Stimulated activated CD8-positive, alpha-beta memory T cell treated with anti-CD3 and anti-CD28 coated beads, Interleukin-4, amount 100 ng/mL, for 4 hours (primary cell): ENCODE measurements at places on chromosomes 12 and 14.

DNA sequence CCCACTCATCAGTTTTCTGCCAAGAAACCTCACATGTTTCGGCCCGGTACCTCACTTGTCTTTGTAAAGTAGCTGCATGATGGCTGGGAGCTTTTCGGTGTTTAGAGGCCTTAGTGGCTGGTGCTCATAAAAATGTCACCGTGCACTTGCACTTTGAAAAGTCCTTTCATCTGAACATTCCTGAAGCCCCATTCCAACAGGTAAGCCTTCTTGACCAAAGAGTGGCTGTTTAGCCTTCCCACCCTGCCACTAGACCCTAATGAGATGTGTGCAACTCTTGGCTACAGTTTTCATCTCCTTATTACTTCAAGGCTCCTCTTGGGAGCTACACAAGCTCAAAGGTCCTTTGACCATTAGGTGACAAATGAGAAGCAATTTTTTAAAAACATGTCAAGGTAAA is 135.2 kb downstream of the HMGA2 start:
- DNase-seq: no peak

DNA sequence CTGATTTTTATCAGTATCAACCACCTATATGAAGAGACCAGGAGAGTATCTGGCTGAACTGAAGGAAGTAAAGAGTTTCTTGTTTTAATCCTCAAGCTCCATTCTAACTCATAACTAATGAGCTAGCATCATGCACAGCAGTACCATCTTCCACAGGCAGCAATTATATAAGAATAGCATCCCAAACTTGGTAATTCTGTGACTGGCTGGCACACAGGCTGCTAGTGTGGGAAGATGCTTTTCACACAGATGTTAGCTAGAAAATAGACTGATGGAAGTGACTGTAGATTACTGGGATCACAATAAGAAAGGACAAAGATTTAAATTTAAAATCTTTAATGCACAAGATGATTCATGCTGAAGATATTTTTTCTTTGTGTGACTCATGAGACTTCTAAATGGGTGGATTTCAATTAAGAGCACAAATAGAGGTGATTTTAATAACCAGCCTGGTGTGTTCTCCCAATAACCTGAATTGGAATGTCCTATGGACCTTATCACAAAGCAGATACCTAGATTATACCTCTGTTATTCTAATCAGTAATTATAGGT is 417.7 kb upstream of the ATXN7L3B start:
- no peak for DNase-seq

DNA sequence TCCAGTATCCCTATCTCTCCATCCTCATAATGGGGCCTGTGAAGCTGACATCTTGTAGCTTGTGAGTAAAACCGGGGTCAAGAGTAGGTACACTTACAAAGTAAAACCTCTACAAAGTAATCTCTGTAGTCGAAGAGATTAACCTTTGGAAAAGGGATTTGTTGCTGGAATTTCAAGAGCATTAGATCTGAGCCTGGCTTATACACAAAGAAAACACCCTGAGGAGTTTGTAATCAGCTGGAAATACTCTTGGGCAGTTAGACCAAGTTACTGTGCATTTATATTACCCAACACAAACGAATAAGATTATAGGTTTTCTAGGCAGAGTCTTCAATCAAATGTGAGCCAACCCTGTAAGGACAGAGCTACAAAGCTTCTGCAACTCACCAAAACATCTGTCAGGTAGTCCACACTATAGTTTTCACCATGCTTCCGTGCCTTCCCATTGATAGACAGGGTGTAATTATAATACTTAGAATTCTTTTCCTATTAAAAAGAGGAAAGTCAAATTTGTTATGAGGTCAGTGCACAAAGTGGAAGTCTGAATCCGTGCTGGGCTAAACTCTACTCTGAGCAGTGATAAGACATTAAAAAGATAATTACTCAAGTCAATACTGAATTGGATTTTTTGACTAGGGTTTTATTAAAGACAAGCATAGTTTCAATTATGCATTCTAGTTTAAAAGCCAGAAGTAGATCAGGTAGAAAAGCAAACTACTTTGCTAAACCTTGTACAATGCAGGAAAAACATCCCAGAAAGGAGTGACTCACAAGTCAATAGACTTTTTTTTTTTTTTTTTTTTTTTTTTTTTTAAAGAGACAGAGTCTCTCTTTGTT is 14.6 kb downstream of the GNS start:
- no peak for DNase-seq

- no peak for DNase-seq
Measured at GRCh38 chr12:101878243-101878821, 952 bp downstream of the DRAM1 start.

- DNase-seq: no peak
Measured at GRCh38 chr12:64178122-64178521, 44.0 kb downstream of the KICS2 start.

DNA sequence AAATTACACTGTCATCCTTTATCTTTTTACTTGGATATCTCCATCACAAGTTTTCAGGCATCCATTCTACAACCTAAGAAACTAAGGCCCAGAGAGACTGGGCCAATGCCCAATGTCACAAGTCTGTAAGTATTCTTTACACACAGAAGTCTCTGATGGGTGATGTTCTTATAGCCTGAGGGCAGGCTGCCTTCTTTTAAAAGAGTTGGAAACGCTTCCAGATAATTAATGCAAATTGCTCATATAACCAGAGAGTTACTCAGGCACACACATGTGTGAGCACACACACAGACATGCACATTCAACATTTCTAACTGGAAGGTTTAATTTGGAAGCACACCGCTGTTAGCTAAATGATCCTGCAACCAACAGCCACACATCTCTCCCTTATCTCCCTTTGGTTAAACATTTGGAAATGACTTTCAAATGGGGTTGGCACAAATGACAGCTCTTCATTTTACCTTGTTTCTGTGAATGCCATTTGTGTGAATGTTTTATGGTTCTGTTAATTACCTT is 160.8 kb upstream of the TMPO start:
- DNase-seq: no peak

DNA sequence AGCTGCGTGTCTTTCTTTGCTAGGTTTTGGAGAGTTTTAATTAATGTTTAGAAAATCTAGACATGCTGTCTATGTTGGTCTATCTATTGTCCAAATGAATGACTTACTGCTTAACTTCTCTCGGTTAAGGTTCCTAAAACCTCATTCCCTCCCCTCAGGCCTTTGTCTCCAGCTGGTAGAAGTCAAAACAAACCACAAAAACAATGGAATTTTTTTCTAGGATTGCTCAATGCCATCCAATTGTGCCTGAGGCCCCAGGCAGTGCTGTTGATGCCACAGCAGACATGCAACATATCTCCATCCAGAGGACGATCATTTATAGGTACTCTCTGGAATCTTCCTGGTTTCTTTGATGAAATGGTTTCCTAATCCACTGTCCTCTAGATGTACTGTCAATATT is 448.2 kb upstream of the TBX3 start:
- DNase-seq: no peak

DNA sequence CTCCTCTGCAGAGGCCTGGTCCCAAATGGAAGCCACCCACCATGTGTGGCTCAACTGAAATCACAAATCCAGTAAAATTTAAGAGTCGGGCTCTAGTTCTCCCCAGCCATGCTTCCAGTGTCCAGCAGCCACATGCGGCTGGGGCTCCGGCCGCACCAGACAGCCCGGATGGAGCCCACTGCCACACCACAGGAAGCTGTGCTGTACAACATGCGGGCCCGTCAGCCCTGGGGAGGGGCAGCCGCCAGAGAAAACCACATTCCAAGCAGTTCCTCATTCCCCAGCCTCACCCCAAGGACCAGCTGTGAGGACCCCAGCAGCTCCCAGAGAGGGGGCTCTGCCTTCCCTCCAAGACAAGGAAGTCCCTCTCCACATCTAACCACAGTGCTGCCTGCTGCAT is 135.0 kb downstream of the NCOR2 start:
- no peak for DNase-seq

DNA sequence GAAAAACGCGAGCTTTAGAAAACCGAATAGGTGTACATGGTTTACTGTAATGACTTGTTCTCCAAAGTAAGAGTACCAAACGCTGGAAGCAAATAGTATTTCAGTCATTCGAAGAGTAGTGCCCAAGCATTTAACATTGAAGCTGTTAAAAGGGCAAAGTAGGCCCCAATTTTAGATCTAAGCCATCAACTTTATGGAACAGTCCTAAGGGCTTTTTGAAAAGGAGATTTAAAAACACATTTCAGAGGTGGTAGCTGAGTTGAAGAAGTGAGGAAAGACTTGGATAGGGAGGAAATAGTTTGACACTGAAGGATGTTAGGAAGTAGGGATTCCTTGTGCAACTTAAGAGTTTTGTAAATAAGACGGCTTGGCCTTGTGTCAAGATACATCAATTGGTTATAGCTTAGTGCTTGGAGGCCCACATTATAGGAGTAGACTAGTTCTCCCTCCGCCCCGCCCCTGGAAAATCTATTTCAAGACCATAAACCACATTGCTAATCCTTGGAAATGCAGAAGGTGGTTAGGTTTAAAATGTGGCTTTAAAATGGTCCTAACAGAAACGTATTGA is 783 bp upstream of the TUBA1B start:
- no peak for DNase-seq

DNA sequence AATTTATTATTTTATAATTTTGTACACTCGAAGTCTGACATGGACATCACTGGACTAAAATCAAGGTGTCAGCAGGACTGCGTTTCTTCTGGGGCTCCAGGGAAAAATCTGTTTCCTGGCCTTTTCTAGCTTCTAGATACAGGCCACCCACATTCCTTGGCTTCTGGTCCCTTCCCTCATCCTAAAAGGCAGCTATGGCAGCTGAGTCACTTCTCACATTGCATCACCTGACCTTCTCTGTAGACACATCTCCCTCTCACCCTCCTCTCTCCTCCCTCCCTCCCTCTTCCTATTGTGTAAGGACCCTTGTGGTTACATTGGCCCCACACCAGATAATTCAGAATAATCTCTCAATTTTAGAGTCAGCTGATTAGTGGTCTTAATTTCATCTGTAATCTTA is 92.4 kb downstream of the RPS6KA5 start:
- DNase-seq: no peak

DNA sequence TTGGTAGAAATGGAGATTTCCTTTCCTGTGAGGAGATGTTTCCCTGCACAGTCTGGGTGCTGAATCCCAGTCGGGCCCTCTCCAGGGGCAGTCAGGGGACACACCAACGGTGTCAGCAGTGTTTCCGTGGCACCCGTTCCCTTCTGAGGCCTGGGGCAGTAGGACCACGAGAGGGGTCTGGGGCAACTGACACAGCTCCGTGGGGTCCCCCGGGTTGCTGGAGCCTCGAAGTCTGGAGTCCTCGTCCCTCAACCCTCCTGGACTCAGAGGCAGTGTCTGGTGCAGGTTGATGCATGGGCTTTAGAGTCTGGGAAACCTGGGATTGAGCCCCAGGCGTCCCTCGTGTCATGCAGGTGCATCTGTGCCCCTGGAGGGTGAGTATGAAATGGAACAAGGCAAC is 327.3 kb downstream of the ADGRD1 start:
- no peak for DNase-seq

GRCh38 chr14:36068777-36069534 is 107.6 kb downstream of the PTCSC3 start:
- no peak for DNase-seq

DNA sequence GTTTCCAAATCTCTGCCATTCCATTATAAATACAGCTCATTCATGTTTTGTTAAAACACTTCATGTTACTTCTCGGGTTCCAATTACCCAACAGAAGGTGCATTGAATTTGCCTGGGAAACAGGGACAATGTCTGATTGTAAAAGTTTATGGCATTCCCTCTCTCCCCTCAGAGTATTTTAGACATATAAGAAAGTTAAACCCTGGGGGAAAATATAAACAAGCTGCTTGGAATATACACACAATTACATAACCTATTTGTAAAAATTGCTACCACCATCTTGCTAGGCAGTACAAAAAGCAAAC is 60.0 kb downstream of the BTG1 start:
- no peak for DNase-seq

DNA sequence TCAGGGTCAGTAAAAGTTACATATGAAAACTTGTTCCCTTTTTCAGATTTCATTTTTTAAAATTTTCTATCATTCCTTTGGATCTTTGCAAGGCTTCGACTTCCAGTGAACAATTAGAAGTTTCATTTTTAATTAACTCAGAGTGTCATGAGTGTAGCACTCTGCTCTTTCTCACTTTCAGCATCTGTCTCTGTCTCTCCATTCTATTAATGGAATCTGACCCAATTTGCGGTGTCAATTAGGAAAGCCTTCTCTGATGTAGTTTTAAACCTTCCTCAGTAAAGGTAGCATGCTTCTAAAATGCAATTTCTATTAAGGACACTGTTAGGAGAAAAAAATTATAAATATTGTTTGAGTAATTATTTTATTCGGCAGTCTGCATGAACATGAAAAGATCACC is 68.3 kb downstream of the SLC38A1 start:
- no peak for DNase-seq

DNA sequence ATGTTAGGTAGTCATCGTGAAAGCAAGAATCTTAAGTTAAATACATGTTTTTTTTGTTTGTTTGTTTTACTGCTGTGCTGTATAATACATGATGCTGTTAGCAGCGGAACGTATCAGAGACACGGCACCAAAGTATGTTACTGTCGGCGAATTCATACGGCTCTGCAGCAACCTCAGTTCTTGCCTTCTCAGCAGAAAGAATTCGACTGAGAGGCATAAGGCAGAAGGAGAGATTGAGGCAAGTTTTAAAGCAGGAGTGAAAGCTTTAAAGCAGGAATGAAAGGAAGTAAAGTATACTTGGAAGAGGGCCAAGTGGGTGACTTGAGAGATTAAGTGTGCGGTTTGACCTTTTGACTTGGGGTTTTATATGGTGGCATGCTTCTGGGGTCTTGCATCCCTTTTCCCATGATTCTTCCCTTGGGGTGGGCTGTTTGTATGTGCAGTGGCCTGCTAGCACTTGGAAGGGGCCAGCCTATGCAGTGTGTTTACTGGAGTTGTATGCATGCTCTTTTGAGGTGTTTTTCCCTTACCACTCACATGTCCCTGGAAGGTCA is 23.7 kb downstream of the LEMD3 start:
- no peak for DNase-seq

- no peak for DNase-seq
Measured at GRCh38 chr12:107912421-107913004, 138.0 kb downstream of the ASCL4 start.

DNA sequence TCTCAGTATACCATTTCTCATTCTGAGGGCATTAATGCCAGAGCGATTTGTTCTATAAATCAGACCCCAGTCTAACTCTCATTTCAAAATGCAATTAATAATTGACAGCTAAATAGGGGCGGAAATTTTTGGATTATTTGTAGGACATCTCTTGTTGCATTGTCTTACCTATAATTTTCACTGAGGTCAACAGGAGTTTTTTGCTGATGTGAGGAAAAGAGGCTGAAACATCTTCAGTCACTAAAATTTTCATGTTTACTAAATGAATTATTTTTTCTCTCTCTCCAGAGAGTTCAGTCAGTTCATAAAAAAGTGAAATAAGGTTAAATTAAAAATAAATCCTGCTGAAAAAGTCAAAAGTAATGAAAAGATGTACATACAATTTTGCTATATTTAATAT is 295.9 kb downstream of the CCER1 start:
- DNase-seq: no peak

DNA sequence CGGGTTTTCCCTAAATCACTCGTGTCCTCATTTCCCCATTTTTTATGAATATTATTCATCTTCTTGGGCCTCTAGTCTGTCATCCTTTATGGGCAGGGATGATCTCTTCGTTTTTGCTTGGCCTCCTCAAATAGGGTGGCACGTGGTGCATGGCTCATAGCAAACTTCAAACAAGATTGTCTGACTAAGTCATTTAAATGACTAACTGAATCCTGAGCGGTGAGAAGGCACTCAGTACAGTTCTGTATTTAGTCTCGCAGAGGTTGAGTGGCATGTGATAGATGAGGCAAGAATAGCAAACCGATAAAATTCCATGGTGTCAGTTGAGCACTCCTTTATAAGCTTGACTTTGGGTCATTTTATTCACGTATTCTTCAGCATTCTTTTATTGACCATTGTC is 5.7 kb upstream of the JDP2 start:
- DNase-seq: no peak
